Neural progenitor cell (in vitro differentiated cells): ENCODE measurements at places on chromosomes 1 and 21.

- DNase-seq = no peak
Measured at GRCh38 chr21:22352088-22352487, 1353.9 kb downstream of the NCAM2 start.

GRCh38 chr1:155177918-155178281, 4.3 kb downstream of the TRIM46 start:
- DNase-seq = no peak

- no peak for DNase-seq
Measured at GRCh38 chr21:42858185-42858847, 21.0 kb downstream of the WDR4 start.

GRCh38 chr21:39314143-39315027, 953 bp upstream of the BRWD1 start:
- no peak for DNase-seq

- DNase-seq = no peak
Measured at GRCh38 chr1:114395863-114396262, 115.1 kb downstream of the TRIM33 start.

- no peak for DNase-seq
Measured at GRCh38 chr1:161439280-161440232, 65.7 kb upstream of the FCGR2A start.

DNA sequence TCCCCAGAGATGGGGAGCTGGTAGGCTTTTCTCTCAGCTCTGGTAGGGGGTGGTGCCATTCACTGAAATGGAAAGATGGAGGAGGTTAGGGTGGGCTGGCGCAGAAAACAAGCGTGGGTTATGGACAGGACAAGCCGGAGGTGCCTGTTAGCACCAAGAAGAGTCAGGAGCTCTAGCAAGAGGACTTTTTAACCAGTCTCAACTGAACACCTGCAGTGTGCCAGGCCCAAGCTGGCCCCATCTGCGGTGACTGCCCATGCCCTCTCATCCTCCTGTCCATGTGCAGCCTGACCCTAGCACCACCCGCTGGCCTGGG, 254.4 kb downstream of the RHOU start:
- DNase-seq = no peak

DNA sequence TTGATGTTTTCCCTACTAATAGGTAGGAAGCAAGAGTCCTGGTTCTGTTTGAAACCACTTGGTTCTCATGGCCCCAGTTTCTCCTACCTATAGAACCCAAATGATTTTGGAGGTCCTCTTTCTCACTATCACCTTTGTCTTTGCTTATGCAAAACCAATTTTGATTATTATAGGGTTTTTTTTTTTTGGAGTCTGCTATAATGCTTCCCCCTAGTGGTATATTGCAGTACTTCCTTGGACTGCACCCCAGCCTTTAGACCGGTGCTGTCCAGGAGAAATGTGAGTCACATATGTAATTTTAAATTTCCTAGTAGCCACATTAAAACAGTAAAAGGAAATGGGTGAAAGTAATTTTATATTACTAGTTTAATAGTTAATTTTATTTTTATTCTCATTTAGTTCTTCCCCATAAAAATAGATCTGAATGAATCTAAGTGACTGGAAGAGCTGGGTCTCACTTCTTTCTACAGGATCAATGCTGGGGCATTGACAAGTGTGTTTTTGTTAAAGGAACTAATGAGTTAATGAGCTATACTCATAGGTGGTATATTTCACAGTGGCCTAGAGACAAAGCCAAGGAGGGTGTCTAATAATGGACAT, 10.6 kb downstream of the FCMR start:
- DNase-seq = peak; percentile 61

- no peak for DNase-seq
Measured at GRCh38 chr1:237199026-237199425, 157.0 kb downstream of the RYR2 start.

DNA sequence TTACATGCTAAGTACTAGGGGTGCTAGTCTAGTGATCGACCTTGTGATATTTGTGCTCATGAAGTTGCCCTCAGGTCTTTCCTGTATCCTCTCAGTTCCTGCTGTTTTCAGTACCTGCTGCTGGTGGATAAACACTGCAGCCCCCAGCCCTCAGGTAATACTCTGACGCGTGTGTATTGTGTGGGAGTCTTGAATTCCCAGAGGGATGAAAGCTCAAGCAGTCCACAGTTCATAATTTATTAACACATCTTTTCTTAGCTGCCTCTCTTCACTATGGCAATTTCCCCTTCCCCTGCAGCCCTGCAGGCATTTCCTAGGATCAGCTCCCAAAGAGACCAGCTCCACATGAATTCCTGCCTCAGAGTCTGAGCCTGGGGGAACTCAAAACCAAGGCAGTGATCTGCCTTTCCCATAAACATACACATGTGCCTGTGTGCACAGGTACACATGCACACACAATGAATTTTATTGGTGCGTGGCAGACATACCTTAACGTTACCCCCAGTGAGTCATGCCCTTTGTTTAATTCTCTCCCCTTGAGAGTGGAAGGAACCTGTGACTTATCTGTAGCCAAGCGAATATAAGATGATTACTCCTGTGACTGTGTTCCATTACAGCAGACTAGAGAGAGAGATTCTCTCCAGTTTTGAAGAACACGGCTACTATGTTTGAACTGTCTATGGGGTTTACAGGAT, 14.1 kb upstream of the HMGCS2 start:
- DNase-seq = no peak

- DNase-seq = no peak
Measured at GRCh38 chr1:107309962-107310361, 169.1 kb downstream of the NTNG1 start.

- DNase-seq = no peak
Measured at GRCh38 chr21:39182484-39183271, 573 bp downstream of the PSMG1 start.

- no peak for DNase-seq
Measured at GRCh38 chr1:157348538-157349480, 203.5 kb downstream of the FCRL5 start.

GRCh38 chr1:208542309-208542708, 298.1 kb upstream of the PLXNA2 start:
- DNase-seq = no peak

DNA sequence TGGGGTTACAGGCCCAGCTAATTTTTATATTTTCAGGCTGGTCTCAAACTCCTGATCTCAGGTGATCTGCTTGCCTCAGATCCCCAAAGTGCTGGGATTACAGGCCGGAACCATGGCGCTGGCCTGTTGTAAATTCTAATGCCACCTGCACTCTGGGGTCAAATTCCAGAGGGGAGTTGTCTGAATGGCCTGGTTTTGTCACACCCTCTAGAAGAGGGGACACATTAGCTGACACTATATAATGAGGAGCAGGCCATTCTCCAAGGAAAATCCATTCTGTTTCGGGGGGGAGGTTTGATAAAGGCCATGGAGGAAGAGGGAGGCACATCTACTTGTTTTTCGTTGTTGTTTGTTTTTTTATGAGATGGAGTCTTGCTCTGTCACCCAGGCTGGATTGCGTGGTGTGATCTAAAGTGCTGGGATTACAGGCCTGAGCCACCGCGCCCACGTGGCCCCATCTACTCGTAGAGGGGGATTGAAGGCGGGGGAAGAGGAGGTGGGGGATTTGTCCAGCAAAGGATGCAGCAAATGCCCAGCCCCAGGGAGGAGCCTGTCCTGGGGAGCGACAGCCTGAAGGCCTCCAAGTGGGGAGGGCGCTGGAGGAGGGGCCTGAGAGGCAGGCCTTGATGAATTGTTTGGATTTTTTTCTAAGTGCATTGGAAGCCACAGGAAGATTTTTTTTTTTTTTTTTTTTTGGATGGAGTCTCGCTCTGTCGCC, 78.4 kb upstream of the SLC45A1 start:
- peak; percentile 82 for DNase-seq

GRCh38 chr1:231871471-231871870, 244.9 kb downstream of the DISC1 start:
- DNase-seq = no peak

- no peak for DNase-seq
Measured at GRCh38 chr1:74485622-74486021, 26.8 kb downstream of the LRRC53 start.

DNA sequence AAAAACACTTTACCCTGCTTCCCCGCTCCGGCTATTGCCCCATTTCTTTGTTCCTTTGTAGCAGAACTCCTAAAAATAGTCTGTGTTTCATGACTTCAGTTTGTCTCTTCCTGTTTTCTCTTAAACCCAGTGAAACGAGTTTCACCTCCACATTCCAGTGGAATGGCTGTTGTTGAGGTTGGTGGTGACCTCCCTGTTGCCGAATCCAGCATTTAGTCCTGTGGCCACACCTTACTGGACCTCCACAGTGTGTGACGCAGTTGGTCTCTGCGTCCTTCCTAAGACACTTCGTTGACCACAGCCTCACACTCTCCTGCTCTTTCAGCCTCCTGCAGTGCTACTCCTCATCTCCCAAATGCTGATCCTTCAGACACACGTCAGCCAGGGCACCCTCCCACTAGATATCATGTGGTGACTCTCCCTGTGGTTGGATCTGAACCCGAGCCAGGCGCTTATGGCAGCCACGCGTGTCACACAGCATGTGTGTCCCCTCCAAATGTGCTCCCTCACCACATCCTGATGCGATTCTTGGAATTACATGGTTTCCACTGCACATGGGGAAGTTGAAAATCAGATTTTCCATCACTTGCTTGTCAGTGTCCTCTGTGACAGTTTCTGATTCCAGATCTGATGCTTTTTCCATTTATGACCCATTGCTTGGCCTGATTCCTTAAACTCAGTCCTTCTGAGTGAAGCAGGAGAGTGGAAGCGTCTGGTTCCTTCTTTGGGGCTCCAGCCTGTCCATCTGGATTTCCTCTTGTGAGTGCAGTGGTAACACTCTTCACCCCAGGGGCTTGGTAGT, 99.1 kb upstream of the ARTN start:
- DNase-seq = no peak

DNA sequence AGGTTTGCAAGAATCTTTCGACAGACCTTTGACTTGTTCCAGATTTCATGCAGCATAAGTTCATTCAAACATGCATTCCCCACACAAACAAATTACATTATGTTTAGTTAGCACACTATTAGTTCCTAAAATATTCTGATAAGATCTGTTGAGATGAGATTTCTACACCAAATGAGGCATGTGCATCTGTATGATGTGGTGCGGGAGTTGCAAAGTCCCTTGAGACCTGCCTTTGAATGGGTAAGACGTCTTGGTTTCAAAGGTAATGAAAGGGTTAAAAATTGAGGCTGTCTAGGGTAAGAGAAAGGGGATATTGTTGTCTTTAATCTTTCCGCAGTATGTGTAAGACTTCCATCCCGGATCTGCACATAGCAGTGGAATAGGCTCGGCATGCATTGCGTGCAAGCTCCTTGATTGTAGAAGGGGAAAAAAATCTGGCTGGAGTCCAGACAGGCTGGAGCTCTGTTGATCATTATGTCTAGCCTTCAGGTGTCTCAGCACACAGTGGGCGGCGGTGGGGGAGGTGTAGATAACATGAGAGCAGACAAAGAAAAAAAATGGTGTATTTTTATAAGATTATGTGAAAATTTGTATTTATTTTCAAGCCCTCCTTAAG, 296.6 kb downstream of the PTPRC start:
- peak; percentile 9 for DNase-seq

DNA sequence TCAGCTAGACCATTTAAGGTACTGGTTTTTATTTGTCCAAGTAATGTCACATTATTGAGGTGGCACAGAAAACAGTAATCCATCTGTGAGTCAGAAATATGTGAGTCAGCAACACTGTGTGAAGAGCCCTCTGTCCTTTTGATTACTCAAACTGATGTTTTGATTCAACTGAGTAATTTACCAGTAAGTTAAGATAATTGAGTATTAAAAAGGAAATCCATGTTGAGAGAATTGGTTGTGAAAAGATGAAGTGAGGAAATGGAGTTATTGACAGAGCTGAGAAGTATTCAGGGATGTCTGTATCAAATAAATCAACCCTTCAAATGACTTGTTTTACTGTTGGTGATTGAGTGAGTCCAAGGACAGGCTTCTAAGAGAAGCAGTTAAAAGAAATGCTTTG, 302.7 kb upstream of the SGIP1 start:
- no peak for DNase-seq

DNA sequence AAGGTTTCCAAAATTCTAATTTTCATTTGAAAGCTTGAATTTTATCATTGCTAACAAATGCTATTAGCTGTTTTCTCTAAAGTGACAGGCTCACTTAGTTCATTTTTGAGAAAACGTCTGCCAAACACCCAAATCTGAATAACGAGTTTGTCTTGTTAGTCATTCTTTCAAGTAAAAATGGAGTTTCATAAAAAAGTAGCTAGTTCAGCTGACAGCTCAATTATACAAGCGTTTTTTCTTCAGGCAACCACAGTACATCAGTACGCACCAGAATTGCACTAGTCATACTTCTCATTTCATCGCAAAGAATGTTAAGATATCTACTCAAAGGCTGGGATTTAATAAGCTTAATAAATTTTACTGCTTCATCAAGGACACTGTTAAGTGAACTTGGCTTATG, 72.3 kb upstream of the SLFNL1 start:
- DNase-seq = no peak

- no peak for DNase-seq
Measured at GRCh38 chr1:155200920-155201319, 6.8 kb downstream of the THBS3 start.

DNA sequence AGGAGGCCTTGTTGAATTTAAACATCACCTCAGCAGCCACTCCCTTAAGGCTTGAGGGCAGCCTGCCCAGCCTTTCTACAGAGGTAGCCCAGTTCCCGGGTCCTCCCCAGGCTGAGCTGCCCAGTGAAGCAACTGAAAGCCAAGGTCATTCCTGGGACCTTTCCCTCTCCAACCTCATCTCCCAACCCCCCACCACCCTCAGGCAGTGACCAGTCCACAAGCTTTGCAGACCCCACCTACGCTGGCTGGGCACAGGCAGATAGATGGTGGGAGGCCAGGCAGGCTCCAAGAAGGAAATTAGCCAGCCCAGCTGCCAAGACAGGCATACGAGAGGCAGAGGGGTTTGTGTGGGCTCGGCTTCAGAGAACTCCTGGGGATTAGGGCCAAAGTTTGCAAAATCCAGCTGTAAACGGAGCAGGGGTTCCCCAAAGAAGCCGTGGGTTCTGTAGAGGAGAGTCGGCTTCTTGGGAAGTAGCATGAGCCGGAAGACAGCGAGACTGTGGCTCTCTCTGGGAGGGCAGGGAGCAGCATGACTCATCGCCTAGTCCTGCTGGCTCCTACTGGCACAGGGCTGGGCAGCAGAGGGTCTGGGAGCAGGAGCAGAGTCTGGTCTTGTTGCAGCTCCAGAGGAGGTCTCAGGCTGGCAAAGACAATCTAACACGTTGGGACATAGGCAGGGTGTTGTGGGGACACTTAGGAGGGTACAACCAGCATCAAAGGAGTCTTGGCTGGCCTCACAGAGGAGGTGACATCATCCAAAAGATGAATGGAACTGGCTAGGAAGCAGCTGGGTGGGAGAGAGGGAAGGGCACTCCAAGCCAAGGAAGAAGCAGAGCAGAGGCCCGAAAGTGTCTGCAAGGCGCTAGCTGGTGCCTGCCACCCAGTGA, 2.8 kb upstream of the ZC3H12A start:
- DNase-seq = peak; percentile 28
